ENCODE measurements at places on chromosomes 3 and 15. TPM values are rescaled to one million over a fixed set of nuclear protein-coding genes. Genes with fewer than 3 reads are reported as not detected.

ALDH1A3 gene
- total RNA-seq: not detected

DNA sequence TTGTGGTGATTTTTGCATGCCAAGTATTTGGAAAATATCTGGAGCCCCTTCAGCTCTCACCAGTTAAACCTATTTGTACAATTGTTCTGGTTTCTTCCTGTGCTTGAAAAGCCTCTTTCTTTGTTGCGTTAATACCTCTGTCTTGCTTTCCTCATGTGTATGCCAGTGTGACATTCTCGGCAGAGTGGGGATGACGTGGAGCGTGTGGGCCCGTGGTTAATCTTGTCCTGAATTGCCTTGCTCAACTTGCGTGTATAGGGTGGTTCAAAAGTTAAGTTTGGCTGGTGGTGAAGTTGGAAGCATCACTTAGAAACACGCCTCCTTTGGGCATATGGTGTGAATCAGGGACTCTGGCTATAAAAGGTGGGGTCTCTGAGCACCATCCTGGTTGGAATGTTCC, 67.1 kb downstream of the IGF1R start:
- peaks cover 20% of the 10 kb centered on the region for H3K36me3 ChIP-seq
- H3K27me3 ChIP-seq: no peaks in the 10 kb centered on the region
- H3K4me3 ChIP-seq: no peak overlapping the region
- H3K4me1 ChIP-seq: peaks cover 73% of the 10 kb centered on the region
- no peak overlapping the region for H3K27ac ChIP-seq
- no peak for DNase-seq

GRCh38 chr15:61337541-61337940, 108.4 kb upstream of the RORA start:
- H3K4me1 ChIP-seq: no peaks in the 10 kb centered on the region
- no peak overlapping the region for H3K27ac ChIP-seq
- no peak for DNase-seq

DNA sequence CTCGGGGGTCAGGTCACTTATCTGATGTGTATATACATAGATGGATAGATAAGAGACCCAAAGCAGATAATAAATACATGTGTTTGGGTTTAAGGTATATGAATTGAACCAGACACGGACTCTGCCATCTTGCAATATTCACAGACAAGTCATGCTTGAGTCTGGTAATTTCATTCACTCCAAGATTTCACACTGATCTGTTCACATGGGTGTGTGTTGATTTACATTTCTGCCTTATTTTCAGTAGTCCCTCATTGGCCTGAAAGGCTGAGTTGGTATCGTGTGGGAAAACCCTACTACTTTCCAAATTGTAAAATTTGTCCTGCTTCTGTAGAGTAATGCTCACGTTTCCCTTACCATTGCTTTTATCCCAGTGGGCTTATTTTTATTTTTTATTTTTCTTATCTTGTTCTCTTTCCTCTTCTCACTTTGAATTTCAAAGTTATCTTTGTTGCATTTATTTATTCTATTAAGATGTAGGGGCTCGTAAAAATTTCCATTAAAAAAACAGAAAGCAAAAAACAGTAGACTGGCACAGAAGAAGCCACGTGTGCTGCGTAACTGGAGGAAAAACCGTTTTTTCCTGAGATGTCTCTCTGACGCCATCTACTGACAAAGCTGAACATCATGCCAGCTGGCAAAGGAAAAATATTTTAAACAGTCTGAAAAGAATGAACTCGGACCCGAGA, 10.8 kb upstream of the MFSD1 start:
- peak overlapping the region; percentile 36 for H3K4me3 ChIP-seq
- peak; percentile 48 for DNase-seq
- no peaks in the 10 kb centered on the region for H3K27me3 ChIP-seq
- H3K36me3 ChIP-seq: no peaks in the 10 kb centered on the region
- H3K27ac ChIP-seq: no peak overlapping the region
- peaks cover 5% of the 10 kb centered on the region for H3K4me1 ChIP-seq

GRCh38 chr3:88040529-88040928, 18.3 kb downstream of the CGGBP1 start:
- H3K4me3 ChIP-seq: no peak overlapping the region
- H3K27ac ChIP-seq: no peak overlapping the region
- H3K36me3 ChIP-seq: no peaks in the 10 kb centered on the region
- peaks cover 2% of the 10 kb centered on the region for H3K27me3 ChIP-seq
- DNase-seq: no peak
- H3K4me1 ChIP-seq: peaks cover 8% of the 10 kb centered on the region

DNA sequence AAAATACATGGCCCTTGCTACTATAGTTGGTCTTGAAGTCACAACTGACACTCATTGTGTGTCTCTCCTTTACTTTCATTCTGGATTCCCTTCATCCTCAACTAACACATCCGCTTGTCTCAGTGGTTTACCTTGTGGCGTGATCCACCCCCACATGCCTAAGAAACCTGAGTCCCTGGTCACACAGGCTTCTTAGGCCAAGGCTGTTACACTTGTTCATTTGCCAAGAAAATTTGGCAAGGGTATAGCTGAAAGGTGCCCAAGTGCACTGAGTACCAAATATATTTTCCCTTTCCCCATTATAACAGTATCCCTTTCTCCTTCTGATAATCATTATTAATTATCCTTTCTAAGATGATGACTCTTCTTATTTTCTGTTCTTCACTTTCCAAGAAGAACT, 207.6 kb upstream of the STAC start:
- no peaks in the 10 kb centered on the region for H3K36me3 ChIP-seq
- no peak overlapping the region for H3K4me3 ChIP-seq
- H3K27ac ChIP-seq: no peak overlapping the region
- no peaks in the 10 kb centered on the region for H3K27me3 ChIP-seq

GRCh38 chr3:196774191-196774820, 34.6 kb downstream of the PAK2 start:
- H3K36me3 ChIP-seq: peaks cover 7% of the 10 kb centered on the region
- H3K27me3 ChIP-seq: no peaks in the 10 kb centered on the region
- H3K27ac ChIP-seq: no peak overlapping the region
- peaks cover 63% of the 10 kb centered on the region for H3K4me1 ChIP-seq
- H3K4me3 ChIP-seq: no peak overlapping the region

All from activated naive CD4-positive, alpha-beta T cell treated with anti-CD3 and anti-CD28 coated beads for 36 hours (primary cell).